ENCODE measurements at places on chromosomes 13 and 19.

DNA sequence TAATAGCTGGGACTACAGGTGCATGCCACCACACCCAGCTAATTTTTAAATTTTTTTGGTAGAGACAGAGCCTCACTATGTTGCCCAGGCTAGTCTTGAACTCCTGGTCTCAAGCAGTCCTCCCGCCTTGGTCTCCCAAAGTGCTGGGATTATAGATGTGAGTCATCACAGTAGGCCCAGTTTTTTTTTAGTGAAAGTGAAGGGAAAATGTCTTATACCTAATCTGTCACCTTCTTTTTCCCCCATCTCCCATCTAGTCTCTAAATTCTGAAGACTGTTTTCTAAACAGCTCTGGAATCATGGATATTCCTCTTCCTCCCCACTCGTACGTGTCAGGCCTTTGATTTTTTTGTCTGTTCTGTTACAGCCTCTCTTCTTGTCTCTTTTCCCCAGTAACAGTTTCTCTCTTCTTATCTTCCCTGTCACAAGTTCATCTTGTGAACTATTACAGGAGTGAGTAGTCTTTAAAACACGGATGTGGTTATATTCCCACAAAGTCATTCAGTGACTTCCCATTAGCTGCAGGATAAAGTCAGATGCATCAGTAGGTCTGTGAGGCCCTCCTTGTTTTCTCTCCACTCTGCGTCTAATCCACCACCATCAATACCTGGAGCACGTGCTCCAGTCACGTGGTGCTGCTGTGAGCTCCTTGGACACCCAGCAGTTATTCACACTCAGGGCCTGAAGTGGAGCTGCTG is 2.9 kb downstream of the CDC16 start:
- ATAC-seq, result no peak

DNA sequence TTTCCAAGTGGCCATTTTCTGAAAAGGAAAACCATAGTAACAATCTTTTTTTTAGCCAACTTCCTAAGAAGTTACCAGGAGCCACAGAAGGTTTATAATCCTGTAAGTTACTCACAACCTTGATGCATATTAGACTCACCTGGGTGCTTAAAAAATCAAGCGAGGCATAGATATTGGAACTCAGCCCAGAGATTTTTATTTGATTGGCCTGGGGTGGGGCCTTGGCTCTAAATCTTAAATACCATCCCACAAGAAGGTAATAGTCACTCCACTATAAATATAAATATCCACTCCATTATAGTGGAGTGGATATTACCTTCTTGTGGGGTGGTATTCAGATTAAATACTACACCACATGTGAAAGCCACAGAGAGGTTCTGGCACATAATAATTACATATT is 429.6 kb downstream of the RFC3 start:
- ATAC-seq, result no peak

GRCh38 chr19:33689868-33690267 is 68.1 kb downstream of the CHST8 start:
- ATAC-seq, result no peak

GRCh38 chr19:29655648-29656335 is 9.5 kb upstream of the PLEKHF1 start:
- no peak for ATAC-seq

DNA sequence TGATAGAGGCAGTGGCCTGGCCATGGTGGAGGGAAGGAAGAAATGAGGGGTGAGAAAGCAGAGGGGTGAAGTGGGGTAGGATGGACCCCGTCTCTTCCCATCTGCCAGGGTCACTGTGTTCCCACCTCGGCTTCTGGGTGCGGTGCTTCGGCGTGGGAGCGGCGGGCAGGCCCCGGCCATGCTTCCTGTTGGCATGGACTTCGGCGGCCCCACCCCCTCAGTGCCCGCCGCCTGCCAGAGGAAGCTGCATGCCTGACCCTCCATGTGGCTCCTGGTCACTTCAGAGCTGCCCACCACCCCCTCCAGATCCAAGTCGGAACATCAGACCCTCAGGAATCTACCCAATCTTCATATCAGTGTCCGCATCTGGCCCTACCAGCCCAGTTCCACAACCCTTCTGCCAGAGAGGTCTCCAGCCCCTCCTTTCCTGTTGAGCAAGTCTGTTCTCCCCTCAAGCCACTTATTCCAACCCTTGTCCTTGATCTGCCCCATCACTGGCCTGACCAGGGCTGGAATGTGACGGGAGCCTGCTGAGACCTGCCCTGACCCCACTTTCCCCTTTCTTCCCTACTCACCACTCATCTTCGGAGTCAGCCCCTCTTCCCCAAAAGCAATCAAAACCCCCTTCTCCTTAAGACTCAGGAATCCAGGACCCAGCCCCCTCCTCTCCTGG is 1.5 kb downstream of the KCNN4 start:
- ATAC-seq, result no peak

DNA sequence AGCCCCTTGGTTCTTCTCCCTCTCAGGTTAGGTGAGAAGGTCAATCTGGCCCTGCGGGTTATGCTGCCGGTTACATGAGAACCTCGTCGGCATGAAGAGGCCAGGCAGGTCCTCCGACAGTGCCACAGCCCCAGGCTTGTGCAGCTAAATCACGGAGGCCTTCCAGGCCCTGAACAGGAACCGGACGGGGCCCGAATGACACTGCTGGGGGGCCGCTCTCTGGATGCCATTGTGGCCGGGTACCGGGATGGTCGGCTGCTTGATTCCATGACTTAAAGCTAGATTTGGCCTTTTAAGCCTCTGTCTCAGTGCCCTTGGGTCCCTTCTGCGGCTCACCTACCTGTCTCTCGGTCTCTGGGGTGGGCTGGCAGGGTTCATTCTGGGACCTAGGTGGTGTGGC is 48.4 kb downstream of the C1QTNF9 start:
- ATAC-seq, result no peak

DNA sequence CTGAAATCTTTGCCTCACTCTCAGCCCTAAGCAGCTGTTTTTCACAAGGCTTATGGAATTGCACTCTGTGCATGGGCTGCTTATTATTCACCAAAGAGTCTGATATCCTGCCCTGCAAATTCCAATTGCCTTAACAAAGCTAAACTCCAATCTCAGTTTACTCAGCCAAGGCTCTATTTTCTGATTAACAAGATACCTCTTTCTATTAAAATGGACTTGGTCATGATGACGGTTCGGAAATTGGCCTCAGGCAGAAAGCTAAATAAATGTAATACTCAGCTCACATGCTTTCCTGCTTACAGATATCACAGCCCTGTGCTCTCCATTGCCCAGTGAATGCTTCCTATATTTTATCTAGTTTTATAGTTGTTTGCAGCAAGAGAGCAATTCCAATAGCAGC is 1270.8 kb downstream of the PCDH9 start:
- no peak for ATAC-seq

All from esophagus mucosa (tissue), 1 donor.